ENCODE measurements at places on chromosomes 12 and 14. TPM values are rescaled to one million over a fixed set of nuclear protein-coding genes. Genes with fewer than 3 reads are reported as not detected.

ADCY4 gene
- total RNA-seq, result not detected

DEPDC4 gene
- 2.9 TPM for total RNA-seq

- no peak for DNase-seq
Measured at GRCh38 chr14:90539496-90539775, 142.6 kb downstream of the CALM1 start.

CLEC12A gene
- not detected for total RNA-seq

- peak; percentile 84 for DNase-seq
Measured at GRCh38 chr12:65464930-65465329, 186.4 kb downstream of the MSRB3 start.

DNA sequence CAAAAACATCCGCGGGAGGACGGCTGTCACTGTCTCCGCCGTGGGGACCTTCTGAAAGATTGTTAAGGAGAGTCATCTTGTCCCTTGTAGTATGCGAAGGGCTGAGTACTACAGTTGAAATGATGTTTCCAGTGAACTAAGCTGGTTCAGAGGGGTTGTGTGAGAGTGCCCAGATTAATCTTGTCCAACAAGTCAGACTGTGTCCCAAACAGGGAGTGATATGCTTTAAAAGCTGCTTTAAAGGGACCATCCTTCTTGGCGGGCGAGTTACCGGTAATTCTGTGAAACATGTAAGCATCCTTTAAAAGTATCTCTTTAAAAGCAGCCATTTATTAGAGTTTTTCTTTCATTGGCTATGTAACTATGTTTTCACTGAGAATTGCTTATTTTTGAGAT lies 1.1 kb downstream of the WDR20 start:
- peak; percentile 10 for DNase-seq

DAO gene
- not detected for total RNA-seq

GRCh38 chr14:69582829-69583228 lies 8.2 kb upstream of the CCDC177 start:
- DNase-seq, result no peak

GRCh38 chr14:100138082-100138787 lies 21.2 kb downstream of the DEGS2 start:
- no peak for DNase-seq

DNA sequence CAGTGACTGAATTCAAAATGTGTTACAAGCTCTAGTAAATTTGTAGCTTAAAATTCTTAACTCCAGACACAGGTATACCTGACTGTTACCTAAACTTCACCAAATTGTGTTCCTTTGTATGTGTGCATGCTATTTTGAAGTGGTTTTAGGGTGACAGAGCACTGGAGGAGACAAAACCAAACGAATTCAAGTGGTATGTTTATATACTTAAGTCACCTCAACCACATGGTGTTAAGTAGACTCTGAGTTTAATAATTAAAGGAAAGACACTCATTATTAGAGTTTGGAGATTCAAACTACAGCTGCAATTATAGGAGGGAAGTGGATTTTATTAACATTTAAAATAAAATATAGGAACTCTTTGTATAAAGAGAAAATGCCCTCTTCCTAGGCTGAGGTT lies 84.3 kb downstream of the PLCZ1 start:
- DNase-seq, result no peak

GRCh38 chr12:105765053-105766014 lies 373.4 kb downstream of the NUAK1 start:
- DNase-seq, result no peak

COCH gene
- 1.5 TPM for total RNA-seq

LTBP2 gene
- total RNA-seq, result 211 TPM

- DNase-seq, result peak; percentile 33
Measured at GRCh38 chr12:56151672-56152131, 685 bp upstream of the MYL6B start.

DNA sequence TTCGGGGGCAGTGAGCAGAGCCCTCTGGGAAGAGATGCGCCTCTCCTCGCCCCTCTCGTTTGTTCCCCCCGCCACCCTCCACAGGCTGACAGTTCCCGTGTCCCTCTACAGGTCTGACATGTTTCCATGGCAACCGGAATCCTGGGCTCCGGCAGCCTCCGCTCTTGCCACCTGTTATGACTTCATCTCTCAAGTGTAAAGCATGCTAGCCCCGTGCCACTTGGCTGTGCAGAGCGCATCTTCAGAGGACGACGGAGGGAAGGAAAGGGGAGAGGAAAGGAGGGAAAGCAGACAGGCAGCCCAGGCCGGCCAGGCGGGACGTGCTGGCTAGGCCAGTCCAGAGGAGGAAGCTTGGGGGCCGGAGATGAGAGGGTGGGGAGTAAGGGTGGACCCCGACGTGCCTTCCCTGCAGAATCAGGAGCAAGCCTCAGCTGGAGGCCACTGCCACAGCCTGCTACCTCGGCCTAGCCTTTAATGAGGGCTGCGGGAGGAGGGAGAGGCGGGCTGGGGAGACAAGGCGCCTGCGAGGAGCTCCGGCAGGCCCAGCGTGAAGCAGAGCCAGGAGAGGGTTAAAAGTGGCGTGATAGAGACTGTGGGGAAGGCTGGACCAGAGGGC lies 214.3 kb downstream of the DPF3 start:
- no peak for DNase-seq

DNA sequence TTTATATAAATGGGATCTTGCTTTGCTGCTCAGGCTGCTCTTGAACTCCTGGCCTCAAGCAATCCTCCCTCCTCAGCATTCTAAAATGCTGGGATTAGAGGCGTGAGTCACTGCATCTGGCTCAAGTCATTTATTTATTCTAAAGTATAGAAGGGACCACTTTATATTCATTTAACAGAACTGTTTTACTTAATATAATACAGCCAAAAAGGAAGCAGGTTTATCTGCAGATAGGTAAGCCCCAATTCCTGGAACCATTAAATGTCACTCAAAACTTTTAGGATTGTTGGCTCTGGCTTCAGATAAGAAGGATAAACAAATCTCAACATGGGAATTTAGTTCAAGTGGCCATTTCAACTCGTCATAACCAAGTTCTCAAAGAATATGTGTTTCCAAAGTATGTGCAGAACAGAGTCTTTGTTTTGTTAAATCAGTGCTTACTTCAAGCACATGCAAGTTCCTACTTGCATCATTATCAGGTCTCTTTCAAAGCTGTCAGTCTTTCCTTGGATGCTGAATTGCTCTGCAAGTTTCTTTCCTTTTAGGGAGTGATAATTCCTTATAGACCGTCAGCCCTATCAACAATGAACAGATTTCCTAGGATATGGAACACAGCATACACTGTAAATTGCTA lies 60.4 kb downstream of the KITLG start:
- DNase-seq, result no peak

SOS2 gene
- total RNA-seq, result 21.1 TPM

MYF6 gene
- total RNA-seq, result 29.3 TPM

RNASE7 gene
- total RNA-seq, result not detected

- no peak for DNase-seq
Measured at GRCh38 chr12:105854071-105854470, 284.7 kb downstream of the NUAK1 start.

GRCh38 chr12:79658221-79658620 lies 32.5 kb downstream of the PAWR start:
- no peak for DNase-seq

CLEC4D gene
- total RNA-seq, result not detected

Measured in LHCN-M2 (cell line).